ENCODE measurements at places on chromosomes 11 and 22.

- DNase-seq: no peak
Measured at GRCh38 chr11:36257351-36257750, 31.9 kb downstream of the COMMD9 start.

DNA sequence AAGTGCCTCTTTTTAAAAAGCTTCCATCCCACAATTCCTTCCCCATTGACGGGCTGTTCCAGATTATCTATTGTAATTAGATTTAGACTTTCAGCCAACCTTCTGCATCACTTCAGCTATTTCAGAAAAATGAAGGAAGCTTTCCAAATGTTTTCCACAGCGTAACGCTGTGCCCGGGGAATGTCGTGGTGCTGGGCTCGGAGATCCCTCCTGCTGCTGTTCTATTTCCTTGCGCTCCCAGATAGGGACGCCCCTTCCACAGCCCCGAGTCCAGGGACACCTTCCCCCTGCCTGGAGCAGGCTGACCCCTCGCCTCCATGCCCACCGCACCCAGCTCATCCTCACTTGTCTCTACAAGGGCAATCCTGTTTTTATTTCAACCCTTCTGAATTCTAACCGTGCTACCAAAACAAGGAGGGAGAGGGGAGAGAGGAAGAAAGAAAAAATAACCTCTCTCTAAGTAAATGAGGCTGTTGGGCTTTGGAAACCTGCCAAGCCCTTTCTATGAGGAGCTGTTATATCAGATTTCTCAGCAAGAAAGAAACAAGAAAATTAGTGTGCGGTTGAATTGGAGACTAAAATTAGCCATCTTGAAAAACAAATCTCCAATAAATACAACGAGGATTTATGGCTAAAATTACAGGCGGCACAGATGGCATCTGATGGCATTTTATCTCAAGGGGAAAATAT, 366.9 kb downstream of the BRD1 start:
- DNase-seq: no peak

DNA sequence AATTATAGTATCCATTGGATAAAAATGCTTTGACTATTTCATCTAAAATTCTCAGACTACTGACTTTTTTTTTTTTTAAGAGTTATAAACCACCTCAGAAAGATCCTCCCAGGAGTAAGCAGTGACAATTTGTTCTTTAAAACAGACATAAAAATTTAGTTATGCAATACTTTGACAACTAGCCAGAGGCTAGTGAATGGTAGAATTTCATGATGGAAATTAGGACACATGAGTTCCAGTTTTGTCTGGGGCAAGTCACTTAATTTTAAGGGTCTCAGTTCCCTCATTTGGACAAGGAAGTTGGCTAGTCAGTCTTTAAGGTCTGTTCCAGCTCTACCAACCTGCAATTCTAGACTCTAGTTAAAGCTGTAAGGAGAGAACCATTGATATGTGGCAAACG, 2.9 kb downstream of the IL18 start:
- no peak for DNase-seq

DNA sequence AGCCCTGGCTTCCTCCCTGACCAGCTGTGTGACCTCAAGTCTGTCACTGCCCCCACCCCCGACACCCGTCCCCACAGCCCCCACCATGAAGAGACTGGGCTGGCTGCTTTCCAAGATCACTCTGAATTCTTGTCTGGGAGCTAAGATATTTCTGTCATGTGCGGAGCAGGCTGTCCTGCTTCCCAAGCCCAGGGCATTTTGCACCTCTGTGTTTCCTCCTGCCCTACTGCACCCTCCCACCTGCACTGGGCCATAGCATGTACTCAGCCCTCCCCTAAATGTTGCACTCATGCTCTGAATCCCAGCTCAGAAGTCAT, 30.3 kb upstream of the MYEOV start:
- DNase-seq: no peak

DNA sequence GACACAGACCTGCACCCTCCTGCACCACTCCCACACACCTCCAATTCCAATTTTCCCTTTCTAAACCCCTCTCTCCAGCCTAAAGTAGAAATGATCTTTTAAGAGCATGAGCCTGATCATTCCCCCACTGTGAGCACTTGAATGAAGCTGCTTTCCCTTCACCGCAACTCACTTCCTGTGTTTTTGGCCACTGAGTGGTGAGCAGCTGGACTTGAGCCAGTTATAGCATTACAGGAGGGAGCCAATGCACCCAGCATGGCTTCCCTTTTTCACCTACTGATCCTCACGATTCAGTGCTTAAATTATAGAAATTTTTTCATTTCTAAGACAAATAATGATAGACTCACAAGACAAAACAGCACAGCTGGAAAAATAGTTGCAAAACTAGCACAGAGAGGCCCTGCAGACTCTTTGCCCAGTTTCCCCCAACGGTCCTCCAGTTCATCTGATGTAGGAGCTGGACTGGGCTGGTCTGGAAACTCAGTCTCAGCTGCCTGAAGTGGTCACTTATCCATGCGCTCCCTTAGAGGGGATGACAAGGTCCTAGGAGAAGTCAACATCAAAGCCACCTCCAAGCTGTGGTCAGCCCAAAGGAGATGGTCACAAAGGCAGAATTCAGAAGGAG, 9.7 kb upstream of the APOL4 start:
- no peak for DNase-seq

GRCh38 chr11:32173977-32174376, 83.1 kb downstream of the RCN1 start:
- DNase-seq: no peak

DNA sequence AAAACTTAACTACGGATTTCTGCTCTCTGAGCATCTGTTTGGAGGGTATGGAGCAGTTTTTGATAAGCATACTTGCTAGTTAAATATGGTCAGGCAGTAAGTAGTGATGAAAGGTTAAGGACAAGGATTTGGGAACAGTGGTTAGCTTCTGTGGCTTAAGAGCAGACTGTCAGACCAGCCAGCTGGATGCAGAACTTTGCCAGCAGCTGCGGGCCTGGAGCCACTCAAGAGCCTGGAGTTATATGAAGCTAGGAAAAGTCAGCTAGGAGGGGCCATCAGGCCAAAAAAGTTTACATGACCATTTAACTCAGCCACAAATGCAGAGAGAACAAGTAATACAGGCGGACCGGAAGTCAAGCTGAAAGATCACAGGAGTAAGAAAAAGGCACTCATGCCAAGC, 1817.7 kb downstream of the LRRC4C start:
- no peak for DNase-seq

DNA sequence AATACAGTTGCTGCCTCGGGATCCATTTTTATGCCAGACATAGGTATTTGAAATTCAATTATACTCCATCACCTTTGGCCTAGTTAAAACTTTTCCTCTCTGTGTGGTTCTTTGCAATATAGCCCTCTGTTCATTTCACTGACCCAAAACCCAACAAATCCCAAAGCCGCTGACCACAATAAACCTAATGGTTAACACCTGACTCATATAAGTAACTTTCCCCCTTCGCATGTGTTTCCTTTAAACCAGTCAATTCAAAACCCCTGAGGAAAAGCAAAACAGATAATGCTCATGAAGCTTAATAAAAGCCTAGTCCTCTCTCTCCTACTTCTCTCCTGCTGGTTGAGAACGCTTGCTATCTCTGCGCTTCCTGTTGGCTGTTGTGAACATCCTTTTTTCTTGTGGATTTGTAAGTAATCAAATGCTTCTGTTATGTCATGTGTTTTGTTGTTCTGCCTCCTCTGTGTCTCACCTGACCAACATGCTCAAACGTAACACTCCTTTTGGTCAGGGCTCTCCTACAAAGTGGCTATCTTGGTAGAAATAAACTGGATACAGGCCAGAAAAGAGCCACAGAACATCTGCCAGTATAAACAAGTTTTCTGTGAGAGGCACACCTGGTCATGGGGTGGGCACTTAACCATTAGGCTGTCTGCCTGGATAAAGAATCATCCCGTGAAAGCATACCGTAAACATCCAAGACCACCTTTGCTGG, 652.6 kb downstream of the METTL15 start:
- no peak for DNase-seq

- DNase-seq: no peak
Measured at GRCh38 chr22:20219667-20220628, 48.2 kb downstream of the RTN4R start.

DNA sequence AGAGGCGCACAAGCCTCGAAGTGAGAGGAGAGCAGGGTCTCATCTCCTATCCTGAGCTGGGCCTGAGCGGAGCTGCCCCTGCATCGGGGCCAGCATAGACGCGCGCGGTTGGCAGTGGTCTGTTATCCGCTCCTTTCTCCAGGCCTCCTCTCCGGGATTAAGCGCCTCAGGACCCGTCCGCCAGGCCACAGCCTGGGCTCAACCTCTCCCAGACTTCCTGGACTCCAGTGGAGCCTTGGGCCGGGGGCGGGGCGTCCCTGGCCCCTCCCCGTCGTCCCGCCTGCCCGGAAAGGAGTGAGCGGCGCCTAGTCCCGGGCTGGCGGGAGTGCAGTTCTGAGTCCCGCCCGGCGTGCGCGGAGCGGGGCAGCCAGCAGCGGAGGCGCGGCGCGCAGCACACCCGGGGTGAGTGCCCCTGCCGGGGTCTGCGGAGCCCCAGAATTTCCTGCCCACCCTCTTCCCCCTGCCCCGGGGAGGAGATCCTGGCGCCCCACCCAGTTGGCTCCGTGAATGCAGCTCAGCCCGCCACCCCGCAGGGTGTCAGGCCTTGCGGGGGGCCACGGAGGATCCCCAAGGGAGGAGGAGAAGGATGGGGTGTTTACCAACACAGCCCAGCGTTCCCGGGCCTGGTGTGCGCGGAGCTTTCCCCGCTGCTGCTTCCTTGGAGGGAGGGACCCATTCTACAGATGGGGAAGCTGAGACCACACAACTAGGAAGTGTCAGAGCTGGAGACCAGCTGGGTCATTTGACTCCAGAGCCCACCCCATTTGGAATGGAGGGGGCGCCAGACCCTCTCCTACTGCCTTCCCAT, at the start of gene TCIRG1:
TSS of gene TCIRG1 (plus strand) at position 308 of the 808 bp plus-strand sequence. CDS start 2,247 bp downstream, outside the sequence.
- no peak for DNase-seq

GRCh38 chr11:1745701-1746320, 4.6 kb downstream of the IFITM10 start:
- DNase-seq: no peak

- DNase-seq: no peak
Measured at GRCh38 chr11:44464741-44465140, 100.7 kb upstream of the CD82 start.

DNA sequence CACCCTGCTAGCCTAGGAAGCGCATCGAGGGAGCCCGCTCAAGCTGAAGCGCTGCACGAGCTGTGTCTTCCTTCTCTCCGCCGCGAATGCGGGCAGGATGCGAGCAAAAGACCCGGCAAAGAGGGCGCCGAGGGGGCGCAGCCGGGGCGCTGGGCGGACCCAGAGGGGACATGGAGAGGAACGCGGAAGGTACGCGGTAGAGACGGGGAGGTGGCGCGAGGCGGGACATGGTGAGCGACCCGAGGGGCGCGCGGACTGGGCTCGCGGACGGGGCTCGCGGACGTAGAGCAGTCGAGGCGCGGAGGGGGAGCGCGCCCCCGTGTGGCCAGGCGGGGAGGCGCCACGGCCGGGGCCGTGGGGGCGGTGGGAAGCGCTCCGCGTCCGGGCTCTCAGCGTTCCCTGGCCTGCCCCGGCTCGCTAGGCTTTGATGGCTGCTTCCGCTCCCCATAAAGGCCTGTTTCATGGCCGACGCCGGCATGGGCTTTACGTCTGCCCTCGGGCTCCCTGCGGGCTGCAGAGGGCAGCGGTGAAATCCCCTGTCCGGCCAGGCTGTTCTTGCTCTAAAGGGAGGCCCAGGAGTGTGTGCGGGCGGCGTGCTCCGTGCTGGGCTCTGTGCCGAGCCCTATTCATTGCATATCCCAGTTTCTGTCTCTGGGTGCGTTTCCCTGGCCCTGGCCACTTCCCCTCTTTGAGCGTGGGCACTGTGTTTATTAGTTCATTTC, 31.2 kb upstream of the TRIM29 start:
- DNase-seq: peak; percentile 29

Data from hippocampal formation (tissue), 2 donors.